ENCODE measurements at places on chromosomes 16 and 17.

DNA sequence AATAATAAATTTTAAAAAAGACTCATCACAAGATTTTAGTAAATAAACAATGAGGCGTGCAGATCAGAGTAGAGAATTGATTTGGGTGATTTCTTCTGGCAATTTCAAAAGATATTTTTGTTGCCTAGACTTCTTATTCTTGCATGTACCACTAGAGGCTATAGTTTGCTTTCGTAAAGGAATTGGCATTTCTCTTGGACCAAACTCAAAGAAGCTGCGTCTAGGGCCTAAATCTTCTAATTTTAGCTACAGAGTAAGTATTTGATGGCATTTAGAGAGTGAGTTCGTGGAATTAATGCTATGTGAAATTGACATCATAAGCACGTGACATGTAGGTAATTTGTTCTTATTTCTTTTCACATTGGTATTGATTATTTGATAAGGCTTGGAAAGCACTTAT lies 24.4 kb upstream of the ABCC11 start:
- DNase-seq, result no peak

DNA sequence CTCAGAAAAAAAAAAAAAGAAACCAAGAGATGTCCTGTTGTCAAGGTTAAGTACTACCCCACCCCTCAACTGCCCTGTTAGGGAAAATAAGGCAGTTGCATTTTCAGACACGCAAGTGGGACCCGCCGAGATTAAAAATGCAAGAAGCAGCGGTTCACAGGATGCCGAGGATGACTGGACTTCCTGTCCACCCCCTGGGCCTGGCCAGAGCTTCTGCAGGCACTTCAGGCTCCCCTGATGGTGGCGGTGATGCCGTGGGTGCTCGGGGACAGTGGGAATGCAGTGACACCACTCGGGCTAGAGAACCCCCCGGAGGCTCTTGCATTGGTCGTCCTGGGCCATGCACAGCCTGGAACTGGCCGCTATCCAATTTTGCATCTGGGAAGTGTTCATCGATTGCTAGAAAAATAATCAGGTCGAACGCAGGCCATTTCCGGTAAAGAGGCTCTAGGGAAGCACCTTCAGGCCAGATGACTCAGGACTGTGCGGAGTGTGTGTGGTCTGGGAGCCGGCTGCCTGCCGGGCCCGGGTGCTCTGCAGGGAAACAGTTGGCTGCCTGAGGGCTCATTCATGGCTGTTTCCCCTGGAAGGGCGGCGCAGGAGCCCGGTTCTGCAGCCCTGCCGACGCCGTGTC lies 13.4 kb upstream of the CRISPLD2 start:
- no peak for DNase-seq

- no peak for DNase-seq
These were observed 68.4 kb upstream of the ELAC2 start for GRCh38 chr17:13086142-13086769.

DNA sequence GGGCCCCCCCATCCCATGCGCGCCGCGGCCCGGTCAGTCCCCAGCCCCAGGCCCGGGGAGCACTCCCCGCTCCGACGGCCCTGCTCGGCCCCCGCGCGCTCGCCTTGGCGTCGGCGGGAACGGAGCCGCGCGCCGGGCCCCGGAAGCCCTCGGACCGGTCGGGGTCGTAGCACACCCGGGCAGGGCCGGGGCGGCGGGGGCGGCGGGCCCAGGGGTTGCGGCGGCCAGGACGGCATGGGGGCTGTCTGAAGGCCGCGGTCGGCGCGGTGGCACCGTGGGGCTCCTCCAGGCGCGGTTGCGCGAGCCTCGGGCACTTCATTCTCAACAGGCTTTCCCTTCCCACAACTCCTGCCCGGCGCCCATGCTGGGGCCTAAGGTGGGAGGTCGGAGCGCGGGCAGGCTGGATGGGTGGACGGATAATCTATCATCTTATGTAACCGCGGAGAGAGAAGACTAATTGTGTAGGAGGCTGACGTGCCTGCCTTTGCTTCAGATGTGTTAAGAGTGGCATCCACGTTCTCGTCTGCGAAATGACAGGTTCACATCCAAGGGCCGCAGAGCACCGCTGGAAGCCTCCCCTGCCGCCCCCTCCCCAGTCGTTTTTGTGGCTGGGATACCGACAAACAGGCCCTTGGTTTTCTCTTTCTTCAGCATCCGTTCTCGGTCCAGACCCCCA lies 708 bp downstream of the BAIAP2 start:
- DNase-seq, result no peak

- DNase-seq, result no peak
These were observed 38.0 kb downstream of the CUEDC1 start for GRCh38 chr17:57916925-57917858.

DNA sequence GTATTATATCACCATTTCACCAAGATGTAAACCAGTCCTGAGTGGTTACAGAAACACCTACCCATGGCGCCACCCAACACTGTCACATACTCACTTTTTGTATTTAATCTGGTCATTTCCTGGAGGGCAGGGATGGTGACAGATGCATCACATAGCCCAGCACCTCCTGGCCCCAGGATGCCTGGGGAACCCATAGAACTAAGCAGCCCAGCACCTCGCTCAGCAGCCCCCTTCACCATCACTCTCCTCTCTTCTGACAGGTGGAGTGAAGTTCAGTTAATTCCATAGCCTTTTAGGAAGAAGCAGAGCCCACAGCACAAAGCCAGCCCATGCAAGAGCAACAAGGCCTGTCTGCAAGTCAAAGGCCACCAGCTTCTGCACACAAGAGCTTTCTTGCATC lies 27.5 kb downstream of the MYLK3 start:
- no peak for DNase-seq

DNA sequence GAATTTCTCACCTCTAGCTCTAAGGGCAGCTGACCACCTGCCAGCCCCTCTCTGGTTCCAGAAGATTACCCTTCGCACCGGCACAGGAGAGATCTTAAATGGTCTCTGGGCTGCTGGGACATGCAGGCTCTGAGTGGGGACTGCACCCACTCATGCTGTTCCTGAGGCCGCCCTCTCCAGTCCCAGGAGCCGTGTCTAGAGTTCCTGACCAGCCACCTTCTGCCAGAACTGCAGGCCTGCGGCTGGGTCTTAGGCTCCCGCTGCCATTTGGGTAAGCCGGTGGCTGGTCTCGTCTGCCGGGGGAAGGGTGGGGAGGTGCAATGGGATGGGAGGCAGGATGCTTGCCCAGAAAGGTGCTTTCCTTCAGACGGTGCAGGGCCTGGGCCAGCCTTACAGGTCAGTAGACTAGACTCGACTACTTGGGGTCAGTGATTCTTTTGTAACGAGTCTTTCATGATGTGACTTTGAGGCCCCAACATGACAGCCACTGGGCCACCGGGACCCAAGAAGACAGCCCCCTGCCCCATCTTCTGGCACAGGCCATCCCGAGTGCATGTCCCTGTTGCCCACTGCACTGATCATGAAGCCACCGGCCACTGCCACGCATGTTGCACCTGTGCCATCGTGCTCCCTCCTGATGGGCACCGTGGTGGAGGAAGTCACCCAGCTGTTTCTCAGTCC lies 26.4 kb downstream of the B9D1 start:
- no peak for DNase-seq

- DNase-seq, result no peak
These were observed 7.3 kb upstream of the CBX8 start for GRCh38 chr17:79803997-79804855.

DNA sequence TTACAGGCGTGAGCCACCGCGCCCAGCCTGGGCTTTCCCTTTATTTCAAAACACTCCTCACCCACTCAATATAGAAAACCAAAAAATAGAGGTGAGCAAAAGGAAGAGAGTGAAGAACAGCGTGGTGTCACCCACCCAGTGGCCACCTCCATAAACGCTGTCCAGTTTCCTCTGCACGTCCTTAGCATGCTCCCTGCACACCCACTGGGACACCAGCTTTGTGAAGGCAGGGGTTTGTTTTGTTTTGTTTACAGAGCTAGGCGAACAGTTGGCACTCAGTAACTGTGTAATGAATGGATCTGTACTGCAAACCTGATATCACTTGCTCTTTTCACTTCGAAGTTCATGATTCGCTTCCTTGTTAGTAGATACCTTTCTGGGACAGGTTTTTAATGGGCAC lies 73.0 kb downstream of the PRKCB start:
- no peak for DNase-seq

DNA sequence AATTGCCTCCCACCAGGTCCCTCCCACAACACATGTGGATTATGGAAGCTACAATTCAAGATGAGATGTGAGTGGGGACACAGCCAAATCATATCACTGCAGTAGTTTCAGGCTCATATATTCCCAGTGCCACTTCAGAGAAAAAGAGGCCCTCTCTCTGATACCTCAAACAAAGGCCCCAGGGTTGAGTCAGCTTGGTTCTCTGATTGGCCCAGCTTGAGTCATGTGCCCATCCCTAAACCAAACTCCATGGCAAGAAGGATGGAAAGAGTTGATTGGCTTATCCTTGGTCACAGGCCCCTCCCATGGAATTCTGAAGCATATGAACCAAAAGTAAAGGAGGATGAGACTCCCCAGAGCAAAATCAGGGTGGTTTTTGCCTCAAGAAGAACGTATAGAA lies 75.9 kb upstream of the IRX6 start:
- DNase-seq, result no peak

DNA sequence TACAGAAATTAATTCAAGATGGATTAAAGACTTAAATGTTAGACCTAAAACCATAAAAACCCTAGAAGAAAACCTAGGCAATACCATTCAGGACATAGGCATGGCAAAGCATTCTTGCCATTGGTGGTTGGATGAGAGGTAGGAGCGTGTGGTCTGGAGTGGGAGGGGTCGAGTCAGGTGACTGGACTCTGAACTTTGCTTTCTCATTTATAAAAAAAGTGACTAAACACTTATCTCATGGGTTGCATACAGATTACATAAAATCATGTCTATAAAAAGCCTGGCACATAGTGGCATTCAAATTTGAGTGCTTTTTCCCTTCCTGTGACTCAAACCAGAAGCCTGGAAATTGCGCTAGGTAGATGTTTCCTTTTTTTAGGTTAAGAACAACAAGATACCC lies 159.7 kb upstream of the SHISA6 start:
- no peak for DNase-seq

DNA sequence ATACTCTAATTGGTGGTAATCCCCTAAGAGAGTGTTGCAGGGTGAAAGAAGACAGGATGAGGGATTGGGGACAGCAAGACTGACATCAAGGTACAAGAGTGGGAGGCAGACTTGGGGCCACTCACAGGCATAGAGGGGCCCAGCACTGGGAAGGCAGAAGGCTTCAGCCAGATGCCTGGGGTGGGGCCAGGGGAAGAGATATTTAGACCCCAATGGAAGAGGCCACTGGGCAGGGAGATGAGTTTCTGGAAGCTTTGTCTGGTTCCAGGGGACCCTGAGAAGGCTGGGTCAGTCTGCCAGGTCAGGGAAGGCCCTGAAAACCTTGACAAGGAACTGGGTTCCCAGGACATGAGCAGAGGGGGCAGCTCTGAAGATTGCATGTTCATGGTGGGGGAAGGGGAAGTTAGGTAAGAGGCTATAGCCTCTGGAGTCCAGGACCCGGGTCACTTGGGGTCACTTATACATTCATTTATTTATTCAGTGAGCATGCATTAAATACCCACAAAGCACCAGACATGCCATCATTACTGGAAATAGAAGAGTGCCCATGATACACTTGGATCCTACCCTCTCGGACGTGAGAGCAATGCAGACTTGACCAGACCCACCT lies 92.9 kb downstream of the TMEM132E start:
- no peak for DNase-seq

- no peak for DNase-seq
These were observed 2.9 kb downstream of the MARCHF10 start for GRCh38 chr17:62805234-62805633.

GRCh38 chr16:5502467-5502869 lies 404.9 kb upstream of the EEF2KMT start:
- no peak for DNase-seq

DNA sequence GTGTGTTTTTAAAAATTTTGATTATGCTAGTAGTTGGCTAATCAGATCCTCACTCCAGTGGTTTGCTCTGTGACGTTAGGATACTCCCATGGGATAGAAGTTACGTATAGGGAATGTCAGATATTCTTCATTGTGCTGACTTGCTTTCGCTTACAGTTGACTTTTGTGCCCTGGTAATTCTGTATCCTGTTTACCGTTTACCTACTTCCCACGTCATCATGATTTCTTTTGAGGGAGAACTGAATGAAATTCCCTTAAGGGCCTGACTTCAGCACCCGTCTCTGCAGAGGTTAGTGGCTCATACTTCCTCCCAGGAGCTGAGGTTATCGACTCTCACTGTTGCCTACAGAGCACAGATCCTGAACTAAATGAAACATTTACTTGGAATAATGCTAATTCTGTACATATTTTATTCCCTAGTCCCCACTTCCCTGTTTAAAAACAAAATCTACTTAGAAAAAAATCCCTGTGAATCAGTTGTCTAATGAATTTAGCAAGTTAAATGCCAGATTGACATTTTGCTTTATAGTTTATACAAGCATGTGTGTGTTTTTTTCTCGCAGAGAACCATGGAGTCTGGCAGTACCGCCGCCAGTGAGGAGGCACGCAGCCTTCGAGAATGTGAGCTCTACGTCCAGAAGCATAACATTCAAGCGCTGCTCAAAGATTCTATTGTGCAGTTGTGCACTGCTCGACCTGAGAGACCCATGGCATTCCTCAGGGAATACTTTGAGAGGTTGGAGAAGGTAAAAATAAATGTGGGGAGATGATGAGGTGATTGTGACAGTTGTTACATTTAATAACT lies 2.8 kb downstream of the PRKAR1A start:
- DNase-seq, result no peak

DNA sequence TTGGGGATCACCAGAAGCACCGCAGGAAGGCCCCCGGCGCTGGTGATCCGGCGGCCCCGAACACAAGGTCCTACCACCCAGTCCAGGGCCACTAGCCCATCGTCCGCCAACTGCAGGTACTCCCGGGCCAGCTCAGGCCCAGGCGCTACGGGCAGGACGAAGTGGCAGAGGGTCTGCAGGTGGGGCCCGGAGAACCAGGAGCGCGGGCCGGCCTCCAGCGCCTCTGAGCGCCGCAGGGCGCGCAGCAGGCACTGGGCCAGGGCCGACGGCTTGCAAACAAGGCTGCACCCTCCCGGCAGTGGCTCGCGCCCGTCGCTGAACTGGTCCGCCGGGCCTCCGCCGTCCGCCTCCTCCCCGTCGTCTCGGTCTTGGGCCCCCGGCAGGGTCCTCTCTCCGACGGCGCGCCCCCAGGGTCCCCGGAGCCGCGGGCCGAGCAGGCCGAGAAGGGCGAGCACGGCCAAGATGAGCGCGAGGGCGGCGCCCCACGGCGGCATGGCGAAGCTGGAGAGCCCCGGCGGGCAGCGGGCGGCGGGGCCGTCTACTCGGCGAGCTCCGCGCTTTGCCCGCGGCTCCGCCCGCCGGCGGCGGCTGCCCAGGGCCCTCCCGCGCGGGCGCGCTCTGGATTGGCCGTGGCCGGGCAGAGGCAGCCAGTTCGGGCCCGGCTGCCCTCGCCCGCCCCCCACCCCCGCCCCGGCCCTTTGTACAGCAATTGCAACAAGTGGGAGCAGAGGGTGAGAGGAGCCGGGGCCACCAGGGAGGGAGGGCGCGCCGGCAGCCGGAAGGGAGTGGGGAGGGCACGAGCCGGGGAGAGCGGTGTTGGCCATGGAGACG lies at the start of gene ABHD15:
Gene ABHD15 (minus strand): TSS at position 565 of the 831 bp plus-strand sequence. CDS start 71 bp downstream, at position 494.
- DNase-seq, result no peak

- DNase-seq, result no peak
These were observed 65.4 kb upstream of the ZFHX3 start for GRCh38 chr16:73113336-73113735.
